CD4-positive, alpha-beta T cell treated with Interleukin-6 at 100 ng/mL for 8 hours (primary cell): ENCODE measurements at places on chromosomes 6 and 20.
A peak's percentile ranks its signal among the peaks of the same experiment; 100 is the strongest.

DNA sequence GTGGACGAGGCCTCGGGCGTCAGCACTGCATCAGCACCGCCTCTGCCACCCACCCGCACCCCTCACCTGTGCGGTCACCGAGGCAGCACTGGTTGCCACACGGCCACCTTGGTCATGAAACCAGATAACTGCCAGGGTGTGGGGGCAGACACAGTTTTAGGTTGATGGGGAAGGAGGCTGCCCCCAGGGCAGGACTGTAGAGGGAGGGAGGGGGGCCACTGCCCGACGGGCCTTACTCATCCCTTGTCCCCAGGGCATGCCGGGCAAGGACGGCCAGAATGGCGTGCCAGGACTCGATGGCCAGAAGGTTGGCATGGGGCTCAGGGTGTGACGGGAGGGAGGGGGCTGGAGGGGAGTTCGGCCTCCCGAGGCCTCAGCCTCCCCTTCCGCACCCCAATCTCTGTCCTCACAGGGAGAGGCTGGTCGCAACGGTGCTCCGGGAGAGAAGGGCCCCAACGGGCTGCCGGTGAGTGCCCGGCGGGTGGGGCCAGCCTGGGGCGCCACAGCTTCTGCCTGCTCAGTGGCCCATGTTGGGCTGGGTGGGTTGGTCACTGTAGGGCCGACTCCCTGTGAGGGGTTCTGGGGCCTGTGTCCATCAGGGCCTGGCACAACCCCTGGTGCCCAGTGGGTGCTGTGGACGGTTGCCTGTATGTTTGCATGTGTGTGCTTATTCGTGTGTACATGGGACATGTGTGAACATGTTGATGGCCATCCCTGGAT lies 11.8 kb downstream of the COL9A3 start:
- DNase-seq, result no peak

- no peak for DNase-seq
Measured at GRCh38 chr20:2795451-2795850, 5.0 kb downstream of the CPXM1 start.

GRCh38 chr6:105442369-105442768 lies 39.5 kb upstream of the PREP start:
- no peak for DNase-seq

DNA sequence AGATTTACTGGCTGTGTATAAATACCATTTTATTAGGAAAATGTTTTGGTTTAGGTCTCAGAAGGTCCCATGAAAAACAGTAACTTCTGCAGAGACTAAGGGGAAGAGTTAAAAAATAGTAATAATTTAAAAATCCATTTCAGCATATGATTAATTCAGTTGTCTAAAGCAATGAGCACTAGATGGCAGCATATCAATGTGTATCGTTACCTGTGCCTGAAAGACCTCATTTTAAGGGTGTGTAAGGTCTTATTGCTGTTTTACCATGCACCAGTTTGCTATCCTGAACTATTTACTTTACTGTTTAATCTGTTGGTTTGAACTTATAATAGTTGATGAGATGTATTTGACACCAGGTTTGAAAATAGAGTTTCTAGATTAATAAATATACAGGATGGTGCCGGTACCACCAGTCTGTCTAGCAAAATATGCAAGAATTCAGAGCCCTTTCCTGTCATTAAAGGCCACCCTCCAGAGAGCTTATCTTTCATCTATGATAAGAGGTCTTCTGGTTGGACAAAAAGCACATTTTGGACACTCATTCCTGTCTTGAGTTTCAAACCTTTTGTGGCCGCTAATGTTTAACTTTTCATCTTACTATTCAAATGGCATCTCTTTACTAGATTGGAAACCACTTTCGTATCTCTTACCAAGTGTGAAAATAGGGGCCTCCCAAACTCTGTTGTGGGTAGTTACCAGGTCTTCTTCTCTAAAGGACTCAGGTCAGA lies 8.9 kb upstream of the AHI1 start:
- peak; percentile 30 for DNase-seq

DNA sequence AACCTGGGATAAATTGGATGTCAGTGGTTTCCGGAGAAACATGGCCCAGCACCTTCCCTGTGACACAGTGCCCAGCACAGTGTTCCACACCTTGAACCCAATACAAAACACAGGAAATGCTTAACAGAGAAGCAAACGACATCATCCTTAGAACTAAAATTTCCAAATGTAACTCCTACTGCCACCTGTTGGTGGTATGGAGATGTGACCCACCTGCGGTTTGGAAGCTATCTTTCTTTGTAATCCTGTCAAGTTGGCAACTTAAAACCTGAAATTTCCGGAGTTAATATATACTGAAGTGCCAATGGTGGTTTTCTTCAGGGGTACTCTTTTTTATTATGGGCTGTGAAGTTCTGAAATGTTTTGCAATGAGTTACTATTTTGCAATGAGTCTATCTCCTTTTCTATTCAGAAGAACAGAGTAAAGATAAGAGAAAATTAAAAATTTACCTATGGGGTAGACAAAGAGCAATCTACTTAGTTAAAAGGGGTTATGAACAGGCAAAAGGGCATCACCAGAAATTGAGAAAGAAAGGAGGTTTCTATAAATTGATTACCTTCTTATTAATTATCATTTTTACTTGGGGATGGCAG lies 658.8 kb downstream of the PTPRT start:
- no peak for DNase-seq

- DNase-seq, result no peak
Measured at GRCh38 chr20:62952373-62952967, at the start of gene SLC17A9. Gene SLC17A9, plus strand, starts transcription at chr20:62952709. Its CDS starts 122 bp downstream, at chr20:62952831.

- no peak for DNase-seq
Measured at GRCh38 chr20:1938464-1939269, 43.5 kb downstream of the SIRPA start.

DNA sequence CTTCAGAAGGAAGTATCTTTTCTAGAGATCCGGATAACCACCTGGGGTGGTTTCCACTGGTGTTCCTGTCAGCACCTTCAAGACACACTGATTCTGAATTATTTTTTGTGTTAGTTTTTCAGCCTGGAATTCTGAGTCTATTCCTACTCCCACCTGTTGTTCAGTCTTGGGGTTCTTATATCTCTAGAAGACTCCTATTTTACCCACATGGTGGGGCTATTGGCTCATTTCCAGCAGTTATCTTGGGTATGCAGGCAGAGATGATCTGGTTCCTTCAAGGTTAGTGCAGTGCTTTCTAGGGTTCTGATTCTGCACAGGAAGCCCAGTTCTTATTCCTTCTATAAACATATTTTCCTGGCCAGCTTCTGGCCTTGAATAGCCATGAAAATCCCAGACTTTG lies 175.6 kb upstream of the PDE7B start:
- peak; percentile 50 for DNase-seq

GRCh38 chr20:24163506-24163905 lies 174.9 kb upstream of the GGTLC1 start:
- no peak for DNase-seq

DNA sequence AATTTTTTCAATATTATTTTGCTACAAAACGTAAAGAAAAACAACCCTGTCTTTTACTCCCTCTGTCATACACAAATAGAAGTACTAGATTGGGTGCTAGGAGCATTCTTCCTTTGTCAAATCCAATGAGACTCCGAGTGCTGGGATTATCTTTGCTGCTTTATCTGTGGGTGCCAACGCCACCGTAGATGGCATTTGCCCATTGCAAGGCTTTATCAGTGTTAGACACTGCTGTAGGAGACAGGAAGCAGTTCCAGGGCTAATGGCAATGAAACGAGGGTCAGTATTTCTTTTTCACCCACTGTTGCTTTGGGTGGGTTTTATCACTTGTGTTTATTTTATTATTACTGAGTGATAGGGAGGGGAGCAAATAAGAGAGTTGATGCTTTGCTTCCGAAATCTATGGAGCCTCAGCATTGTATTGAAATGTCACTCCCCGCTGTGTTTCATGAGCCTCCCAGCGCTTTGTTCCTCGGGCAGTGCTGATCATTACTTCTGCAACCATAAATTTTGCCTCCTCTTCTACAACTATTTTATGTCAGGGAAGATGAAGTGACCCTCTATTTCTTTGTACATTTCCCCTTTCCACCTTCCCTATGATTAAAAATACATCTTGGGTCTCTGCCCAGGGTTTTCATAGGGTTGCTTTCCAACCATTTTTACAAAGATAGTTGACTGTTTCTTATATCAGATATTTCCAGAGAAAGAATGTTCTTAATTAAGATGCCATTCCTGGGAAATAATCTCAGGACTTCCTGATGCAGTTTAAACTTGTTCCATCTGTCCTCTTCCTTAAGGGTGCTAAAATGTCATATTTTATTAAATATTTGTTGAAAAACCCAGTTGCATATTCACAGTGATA lies 86.7 kb upstream of the LAMP5 start:
- DNase-seq, result no peak

- no peak for DNase-seq
Measured at GRCh38 chr6:168632694-168633093, 191.7 kb downstream of the SMOC2 start.

DNA sequence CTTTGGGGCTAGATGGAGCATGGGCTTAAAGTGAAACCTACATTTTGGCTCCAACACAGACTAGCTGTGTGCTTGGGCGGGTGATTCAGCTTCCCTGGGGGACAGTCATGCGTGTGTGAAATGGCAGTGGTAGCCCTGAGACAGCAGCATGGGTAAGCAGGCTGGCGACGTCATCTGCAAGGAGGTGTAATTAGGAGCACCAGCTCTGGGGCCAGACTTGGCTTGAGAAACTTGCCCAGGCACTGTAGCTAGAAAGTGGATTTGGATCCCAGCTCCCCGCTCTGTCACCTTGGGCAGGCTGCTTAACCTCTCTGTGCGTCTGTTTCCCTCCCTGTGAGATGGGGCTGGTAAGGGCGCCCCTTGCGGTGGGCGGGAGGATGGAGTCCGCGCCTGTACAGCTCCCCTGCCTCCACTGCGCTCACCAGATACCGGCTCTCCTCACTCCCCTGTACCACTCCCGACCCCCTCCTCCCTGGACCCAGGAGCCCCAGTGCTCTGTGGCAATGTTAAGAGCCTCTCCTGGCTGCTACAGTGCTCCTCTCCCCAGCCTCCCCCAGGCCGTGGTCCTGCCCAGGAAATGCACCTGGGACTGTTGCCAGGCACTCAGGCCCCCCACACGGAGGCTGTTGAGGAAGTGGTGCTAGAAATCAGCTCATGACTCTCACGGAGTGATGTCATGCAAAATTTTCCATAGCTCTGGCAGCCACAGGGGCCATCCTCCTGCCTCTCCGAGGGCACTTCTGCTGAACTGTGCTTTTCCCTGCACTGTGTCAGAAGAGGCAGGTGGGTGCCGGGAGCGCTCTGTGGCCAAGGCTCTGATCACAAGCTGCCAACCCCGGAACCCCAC lies 44.6 kb downstream of the SYNJ2 start:
- peak; percentile 75 for DNase-seq

GRCh38 chr6:89611666-89612065 lies 26.9 kb downstream of the LYRM2 start:
- DNase-seq, result no peak

GRCh38 chr20:46557231-46557956 lies 6.9 kb upstream of the OCSTAMP start:
- no peak for DNase-seq

GRCh38 chr6:26223650-26224546 lies 136.7 kb downstream of the HFE start:
- DNase-seq, result peak; percentile 76

DNA sequence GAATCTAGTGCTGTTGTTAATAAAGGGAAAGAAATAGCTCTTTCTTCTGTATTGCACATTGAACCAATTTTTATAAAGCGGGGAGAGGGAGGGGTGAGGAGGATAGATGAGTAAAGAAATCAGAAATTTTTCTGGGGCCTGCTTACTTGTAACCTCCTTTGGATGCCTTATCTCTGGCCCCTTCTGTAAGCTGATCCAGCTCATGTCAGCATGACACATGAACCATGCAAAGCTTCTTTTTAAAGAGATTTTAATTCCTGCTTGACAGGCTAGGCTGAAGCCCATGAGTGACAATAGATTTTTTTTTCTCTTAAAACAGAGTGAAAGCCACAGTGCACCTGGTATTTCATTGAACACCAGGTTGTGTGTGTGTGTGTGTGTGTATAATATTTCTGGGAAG lies 325.3 kb downstream of the PRL start:
- DNase-seq, result no peak

DNA sequence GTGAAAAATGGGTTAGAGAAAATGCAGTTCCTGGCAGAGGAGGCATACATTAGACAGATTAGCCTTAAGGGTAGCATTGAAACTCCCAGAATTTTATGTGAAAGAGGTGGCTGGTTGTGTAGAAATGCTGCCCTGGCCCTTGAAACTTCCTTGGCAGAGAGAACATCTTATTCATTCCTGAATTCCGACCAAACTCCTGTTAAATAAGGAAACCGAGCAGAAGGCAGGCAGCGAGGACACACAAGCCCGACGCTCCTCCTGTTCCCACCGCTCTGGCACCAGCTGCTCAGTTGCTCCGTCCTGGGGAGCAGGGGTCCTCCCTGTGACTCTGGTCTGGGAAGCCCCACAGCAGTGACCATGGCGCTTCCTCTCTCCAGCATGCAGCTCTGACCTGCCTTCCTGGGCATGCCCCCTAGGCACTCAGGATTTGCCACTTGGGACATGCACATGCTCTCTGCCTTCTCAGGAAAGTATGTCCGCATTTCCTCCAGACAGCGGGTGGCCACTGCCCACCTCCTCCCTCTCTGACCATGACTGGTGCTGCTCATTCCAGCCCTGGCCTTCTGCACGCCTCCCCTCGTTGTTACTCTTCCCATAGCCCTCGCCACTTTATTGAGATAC lies 35.2 kb upstream of the CLDN20 start:
- no peak for DNase-seq

GRCh38 chr6:43624786-43625288 lies 4.2 kb downstream of the GTPBP2 start:
- DNase-seq, result no peak

- DNase-seq, result no peak
Measured at GRCh38 chr6:72703093-72703492, 81.2 kb downstream of the KCNQ5 start.

GRCh38 chr6:137683916-137684315 lies 183.1 kb upstream of the TNFAIP3 start:
- no peak for DNase-seq

GRCh38 chr20:19254956-19255355 lies 42.5 kb downstream of the SLC24A3 start:
- DNase-seq, result no peak

DNA sequence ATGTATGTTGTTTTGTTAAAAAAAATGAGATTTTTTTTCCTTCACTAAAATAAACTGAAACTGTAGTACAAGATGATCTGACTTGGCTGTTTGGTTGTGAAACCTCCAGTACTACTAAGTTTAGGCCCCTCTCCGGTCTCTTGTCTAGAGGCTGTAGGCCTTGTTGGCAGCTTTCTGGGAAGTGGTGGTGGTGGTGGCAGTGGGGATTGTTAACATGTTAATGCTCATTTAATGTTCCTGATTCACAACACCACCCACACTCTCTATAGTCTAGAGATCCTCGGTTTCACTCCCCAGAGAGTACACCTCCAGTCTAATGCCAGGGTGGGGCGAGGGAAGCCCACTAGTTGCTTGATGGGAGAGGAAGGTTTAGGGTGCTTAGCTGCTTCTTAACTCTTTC lies 24.1 kb downstream of the STK4 start:
- no peak for DNase-seq

GRCh38 chr6:170093658-170094596 lies 197.0 kb downstream of the DLL1 start:
- DNase-seq, result no peak

DNA sequence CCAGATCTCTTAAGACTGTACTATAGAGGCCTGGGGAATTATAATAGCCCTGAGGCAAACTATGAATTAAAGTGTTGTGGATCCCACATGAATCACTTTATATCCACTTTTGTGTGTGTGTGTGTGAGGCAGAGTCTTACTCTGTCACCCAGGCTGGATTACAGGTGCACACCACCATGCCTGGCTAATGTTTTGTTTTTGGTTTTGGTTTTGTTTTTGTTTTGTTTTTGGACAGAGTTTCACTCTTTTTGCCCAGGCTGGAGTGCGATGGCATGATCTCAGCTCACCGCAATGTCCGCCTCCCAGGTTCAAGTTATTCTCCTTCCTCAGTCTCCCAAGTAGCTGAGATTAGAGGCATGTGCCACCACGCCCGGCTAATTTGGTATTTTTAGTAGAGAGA lies 32.2 kb upstream of the MICB start:
- no peak for DNase-seq
